ENCODE measurements at places on chromosomes 3 and 15.

DNA sequence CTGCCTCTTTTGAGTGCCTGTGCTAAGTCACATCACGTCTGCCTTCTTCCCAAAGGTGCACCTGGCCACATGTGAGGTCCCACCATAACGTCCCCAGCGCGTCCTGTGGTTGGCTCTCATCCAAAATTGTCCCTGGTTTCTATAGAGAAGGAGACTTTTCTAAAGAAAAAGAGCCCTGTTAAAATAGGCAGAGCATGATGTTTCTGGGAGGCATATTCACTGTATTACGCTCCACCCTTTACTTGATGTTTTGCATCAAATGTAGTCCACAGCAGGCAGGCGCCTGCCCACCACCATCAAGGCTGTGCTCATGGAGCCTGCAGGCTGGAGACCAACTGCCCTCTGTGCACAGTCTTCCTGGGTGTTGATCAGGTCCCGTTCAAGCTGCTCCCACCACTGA, 36.3 kb downstream of the WHAMM start:
- DNase-seq, result no peak

DNA sequence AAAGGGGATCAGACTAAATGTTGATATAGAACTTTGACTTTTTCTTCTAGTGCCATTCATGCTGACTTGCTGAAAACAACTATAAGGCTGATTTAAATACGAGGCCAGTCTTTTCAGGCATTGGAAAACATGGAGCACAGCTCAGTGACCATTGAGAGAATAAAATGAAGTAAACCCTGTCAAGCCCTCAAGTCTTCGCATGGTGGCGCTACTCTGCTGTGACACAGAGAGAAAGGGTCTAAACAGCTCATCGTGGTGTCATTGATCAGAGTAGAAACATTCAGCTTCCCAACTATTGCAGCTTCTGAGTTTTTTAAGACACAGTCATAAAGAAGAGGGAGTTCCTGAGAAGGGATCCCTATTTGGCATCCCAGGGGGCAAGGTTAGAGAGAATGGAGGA, 716.2 kb downstream of the DIPK2A start:
- DNase-seq, result no peak

GRCh38 chr15:60423537-60423936, 25.8 kb upstream of the ANXA2 start:
- peak; percentile 93 for DNase-seq

DNA sequence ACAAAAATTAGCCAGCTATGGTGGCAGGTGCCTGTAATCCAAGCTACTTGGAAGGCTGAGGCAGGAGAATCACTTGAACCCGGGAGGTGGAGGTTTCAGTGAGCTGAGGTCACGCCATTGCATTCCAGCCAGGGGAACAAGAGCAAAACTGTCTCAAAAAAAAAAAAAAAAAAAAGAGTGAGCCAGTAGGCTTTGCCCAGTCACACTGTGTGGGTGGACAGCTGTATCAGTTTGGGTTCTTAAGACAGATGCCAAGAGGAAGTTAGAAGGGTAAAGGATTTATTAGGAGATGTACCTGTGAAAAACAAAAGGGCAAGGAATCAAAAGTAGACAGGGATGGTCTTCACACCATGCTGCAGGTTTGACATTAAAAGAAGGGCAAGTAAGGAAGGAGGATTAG, 86.1 kb upstream of the CGNL1 start:
- DNase-seq, result no peak
